NCI-H526 treated with DMSO at 0.1 percent for 48 hours (cell line): ENCODE measurements at places on chromosomes 11 and 22.

- DNase-seq: no peak
Observed at GRCh38 chr22:29689880-29690213, 30.0 kb upstream of the CABP7 start.

DNA sequence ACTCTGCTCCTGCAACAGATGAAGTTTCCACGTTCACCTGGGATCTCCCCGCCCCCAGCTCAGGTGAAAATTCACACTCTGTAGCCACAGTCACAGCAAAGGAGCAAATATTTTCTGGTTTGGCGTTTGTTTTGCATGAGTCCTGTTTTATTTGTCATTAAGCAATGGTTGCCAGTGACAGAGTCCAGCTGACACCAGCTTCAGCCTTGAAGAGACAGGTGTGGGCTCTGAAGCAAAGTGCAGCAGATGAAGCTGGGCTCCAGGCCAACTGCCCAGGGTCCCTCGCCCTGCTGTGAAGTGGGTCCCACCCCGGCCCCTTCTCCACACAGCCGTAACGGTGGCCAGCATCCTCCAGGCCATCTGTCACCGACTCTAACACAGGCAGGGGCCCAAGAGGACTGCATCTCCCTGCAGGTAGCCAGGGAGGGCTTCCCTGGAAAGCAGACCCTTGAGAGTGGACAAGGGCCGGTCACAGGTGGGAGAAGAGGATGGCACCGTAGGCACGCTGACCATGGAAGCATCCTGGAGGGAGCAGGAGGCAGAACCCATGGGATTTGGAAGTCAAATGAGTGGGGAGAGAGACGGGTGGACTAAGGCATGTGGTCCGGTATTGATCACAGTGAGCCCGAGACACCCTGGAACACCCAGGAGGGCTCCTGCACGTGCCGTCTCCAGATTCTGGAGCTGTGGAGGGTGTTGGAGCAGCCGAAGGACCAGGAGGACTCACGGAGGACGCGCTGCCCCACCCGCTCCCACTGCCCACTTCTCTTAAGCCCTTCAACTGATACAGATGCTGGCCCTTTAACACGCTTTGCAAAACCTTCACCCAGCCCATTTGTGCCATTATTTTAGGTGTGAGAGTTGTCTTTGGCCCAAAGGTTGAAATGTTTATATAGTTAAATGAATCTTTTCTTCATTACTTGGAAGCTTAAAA, 294.5 kb downstream of the BRD1 start:
- no peak for DNase-seq

GRCh38 chr11:36123336-36124101, 165.7 kb downstream of the COMMD9 start:
- DNase-seq: peak; percentile 52

GRCh38 chr22:37804352-37804880, 3.3 kb upstream of the GCAT start:
- DNase-seq: no peak

- DNase-seq: no peak
Observed at GRCh38 chr11:75554258-75555022, 7.6 kb upstream of the SERPINH1 start.

DNA sequence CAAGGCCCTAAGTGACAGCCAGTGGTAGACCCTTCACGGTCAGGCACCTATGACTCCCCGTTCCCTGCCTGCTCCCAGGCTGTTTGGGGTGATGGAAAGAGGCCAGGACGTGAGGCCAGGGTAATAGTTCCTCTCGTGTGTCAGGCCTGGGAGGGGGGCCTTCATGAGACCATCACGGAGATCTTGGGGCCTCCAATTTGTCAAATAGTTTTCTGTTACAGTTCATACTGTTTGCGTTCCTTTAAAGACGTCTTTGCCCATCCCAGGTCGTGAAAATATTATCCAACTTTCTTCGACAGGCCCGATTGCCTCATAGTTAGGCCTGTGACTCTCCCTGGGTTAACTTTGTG, 62.2 kb upstream of the KCNQ1OT1 start:
- no peak for DNase-seq

- DNase-seq: no peak
Observed at GRCh38 chr11:58625826-58626460, 3.5 kb downstream of the CNTF start.

DNA sequence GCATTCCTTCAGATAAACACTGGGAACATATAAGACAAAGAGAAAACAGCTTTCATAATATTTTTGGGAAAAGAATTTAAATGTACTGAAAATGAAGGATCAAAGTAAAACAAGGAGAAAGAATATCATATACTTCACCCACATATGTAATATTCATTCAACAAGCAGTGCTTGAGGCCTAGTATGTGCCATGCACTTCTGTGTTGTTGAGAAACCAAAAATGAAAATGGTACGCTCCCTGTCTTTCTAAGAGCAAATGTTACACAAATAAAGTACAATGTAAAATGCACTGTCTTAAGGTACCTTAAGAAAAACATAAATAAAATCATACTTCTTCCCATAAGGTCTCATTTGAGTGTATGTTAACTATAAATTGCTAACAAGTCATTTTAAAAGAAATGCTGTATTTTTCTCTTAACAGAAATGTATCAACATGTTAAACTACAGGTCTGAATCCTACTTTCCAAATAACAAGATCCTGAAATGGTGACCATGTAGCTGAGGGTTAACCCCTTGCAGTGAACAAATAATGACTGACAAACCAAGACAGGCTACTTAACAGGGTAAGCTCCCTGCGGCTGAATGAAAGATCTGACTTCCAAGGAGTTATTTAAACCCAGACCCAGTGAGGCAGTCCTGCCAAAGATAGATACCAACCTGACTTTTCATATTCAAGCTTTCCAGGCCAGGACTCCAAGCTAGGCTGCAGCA, 377.6 kb downstream of the DCDC1 start:
- DNase-seq: no peak

- DNase-seq: no peak
Observed at GRCh38 chr11:10072142-10072541, 221.9 kb downstream of the SBF2 start.

DNA sequence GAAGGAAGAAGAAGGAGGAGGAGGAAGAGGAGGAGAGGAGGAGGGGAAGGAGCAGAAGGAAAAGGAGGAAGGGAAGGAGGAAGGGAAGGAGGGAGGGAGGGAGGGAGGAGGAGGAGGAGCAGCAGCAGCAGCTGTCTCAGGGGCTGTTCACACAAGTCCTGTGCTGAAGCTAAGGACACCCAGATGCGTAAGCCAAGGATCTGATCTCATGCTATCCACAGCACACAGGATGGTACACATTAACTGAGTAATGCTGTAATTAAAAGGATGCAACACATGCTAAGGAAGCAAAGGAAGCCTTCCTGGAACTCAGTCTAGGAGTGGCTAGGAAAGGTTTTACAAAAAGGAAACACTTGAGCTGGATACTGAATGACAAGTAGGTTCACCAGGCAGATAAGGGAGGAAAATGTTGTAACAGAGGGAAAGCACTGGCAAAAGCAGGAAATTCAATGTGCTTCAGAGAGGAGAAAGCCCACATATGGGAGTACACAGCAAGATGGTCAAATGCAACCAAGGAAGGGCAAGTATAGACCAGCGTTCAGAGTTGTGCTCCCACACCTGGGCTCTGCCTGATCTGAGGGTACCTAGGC, 32.0 kb downstream of the TRIM66 start:
- no peak for DNase-seq

DNA sequence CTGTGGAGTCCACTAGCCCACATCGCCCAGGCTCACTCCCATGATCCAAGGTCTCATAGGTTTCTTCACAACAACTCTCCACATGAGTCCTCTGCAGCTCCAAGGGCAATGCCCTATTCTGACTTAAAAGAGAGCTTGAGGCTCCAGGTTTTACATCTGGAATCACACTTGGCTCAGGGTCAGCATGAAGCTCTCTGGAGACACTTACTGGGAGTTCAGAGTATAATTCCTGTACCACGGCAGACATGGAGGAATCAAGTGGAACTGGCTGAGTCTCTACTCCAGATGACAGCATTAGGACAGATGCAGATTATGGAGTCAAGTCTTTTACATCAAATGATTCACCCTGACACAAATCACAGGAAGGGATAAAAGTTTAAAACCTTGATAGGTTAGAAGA, 11.4 kb downstream of the PRR14L start:
- DNase-seq: no peak

GRCh38 chr11:43830928-43831440, 49.6 kb upstream of the ALKBH3 start:
- no peak for DNase-seq

DNA sequence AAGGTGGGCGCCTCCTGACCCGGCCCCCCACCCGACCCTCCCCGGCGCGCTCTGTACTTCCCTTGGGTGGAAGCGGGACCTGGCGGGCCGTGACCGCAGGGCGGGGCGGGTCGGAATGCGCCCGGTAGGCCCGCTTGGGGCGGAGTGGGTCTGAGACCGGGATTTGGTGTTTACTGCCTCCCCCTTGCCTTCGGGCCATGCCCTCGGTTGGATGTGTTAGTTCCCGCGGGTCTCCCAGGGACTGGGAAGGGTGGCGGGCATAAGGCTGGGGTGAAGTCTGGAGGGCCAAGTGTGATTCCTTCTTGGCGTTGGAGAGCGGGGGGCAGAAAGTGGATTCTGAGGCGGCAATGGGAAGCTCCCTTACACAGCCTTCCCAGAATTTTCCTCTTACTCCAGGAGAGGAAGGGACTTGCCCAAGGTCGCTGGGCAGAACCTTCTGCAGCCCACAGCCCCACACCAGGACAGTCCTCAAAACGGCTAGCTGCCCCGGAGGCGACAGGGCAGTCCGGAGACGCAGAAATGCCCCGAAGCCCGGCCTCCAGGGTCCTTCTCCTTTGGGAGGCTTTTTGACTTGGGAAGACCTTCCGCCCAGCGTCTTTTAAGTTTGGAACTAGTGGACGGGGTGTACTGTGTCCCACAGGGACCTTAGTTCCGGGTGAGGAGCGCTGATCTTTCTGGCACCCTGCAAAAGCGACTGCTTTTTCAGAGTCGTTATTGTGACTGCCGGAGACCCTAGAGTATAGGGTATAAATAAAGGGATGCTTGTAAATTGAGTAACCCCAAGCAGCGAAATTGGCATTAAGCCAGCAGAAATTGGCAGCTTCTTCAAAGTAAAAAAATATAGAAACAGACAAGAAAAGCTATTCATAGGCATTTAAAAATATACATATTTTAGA, 647 bp downstream of the SWAP70 start:
- peak; percentile 21 for DNase-seq

DNA sequence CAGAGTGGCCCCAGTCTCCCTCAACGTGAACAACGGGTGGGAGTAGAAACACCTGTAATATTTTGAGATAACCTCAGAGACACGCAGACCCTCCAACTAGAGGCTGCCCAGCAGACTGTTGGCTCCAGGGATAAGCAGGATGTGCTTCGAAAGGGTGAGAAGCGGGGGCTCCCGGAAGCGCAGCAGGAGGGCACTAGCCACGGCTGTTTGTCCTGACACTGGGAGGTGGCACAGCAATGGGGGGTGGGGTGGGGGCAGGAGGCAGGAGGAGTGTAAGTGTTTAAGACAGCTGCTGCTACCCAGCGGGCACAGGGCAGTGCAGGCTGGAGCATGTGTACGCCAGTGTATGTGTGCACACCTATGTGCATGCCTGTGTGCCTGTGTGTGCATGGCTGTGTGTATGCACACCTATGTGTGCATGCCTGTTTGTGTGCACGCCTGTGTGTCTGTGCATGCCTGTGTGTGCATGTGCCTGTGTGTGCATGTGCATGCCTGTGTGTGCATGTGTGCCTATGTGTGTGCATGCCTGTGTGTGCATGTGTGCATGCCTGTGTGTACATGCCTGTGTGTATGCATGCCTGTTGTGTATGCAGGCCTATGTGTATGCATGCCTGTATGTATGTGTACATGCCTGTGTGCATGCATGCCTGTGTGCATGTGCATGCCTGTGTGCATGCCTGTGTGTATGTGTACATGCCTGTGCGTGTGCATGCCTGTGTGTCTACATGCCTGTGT, 154.7 kb downstream of the SHANK2 start:
- no peak for DNase-seq

DNA sequence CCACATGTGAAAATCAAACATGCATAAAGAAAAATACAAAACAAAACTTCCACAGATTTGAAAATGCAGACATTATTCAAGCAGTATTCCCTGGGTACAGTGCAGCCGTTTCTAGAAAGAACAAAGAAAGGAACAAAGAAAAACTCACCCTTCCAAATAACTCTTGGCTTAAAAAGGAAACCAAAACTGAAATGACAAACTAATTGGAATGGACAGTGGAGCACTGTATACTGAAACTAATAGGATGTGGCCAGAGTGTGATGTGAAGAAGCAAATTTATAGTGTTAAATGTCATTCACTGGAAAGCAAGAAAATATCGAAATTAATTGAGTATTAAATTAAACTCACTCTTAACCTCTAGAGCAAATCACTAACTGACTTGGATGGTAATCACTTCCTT, 55.4 kb downstream of the QSER1 start:
- no peak for DNase-seq

- DNase-seq: no peak
Observed at GRCh38 chr11:34564807-34565241, 51.2 kb upstream of the ELF5 start.

DNA sequence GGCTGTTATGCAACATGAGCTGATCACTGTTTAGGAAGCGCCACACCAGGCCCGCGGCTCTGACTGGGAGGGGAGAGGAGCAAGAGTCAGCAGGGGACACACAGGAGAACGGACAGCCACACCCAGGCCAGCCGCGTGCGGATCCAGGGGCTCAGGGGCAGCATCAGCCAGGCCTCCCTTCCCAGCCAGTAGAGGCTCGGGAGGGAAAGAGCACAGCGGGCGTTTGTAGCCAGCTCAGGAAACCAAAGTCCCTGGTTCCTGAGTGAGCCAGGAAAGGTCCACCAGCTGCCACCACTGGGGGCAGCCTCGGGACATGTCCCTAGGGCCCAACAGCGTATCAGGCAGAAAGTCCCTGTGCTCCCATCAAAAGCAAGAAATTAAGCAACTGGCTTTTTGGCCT, 71.8 kb upstream of the PITPNB start:
- no peak for DNase-seq

GRCh38 chr22:31327806-31328543, 18.2 kb downstream of the PATZ1 start:
- no peak for DNase-seq

GRCh38 chr11:4983841-4984240, 10.8 kb upstream of the OR51L1 start:
- DNase-seq: no peak

DNA sequence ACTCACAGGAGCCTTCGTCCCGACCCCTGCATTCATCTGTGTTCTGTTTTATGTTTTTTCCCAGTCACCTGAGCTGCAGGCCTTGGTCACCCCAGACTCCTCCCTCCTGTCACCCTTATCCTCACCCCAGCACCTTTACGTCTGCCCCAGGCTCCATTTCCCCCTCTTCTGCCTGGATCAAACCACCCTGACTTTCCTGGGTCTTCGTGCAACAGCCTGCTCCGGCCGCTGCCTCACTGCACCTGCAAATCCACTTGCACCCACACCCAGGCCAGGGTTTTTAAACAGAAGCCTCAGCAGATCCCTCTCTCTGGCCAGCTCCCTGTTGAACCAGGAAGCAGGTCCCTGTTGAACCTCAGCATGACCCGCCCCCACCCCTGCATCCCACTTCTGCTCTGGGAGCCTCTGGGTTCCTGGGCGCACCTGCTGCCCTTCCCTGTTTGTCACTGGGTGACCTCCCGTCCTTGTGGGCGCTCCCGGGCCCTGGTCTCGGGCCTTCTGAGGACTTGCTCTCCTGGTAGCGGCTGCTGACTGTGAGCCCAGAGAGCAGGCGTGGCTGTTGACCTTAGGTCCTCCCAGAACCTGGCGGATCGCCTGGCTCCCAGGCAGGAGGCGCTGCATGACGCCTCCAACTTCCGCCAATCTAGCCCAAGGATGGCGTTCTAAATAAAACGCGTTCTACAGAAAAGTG, 12.8 kb downstream of the MAPK8IP2 start:
- no peak for DNase-seq
